Temporal lobe (tissue), 4 donors: ENCODE measurements at places on chromosomes 12 and 14. TPM values are rescaled to one million over a fixed set of nuclear protein-coding genes. Genes with fewer than 3 reads are reported as not detected.

Gene SLC6A13
- 14.0 TPM for total RNA-seq

Gene MIPOL1
- total RNA-seq, result 17.0 TPM

Gene ZBTB42
- 0.49 TPM for total RNA-seq

Gene CCDC91
- 39.6 TPM for total RNA-seq

Gene GZMH
- not detected for total RNA-seq

Gene ANKS1B
- 242 TPM for total RNA-seq

Gene HIP1R
- 75.7 TPM for total RNA-seq

Gene DUSP6
- total RNA-seq, result 23.4 TPM

Gene ITGB7
- 0.25 TPM for total RNA-seq

Gene KRT83
- not detected for total RNA-seq

Gene TUBA1C
- total RNA-seq, result 39.3 TPM

Gene GLT8D2
- total RNA-seq, result 9.6 TPM

Gene PAX9
- not detected for total RNA-seq

Gene IGFBP6
- total RNA-seq, result 6.4 TPM

Gene PPP1R36
- 0.49 TPM for total RNA-seq

Gene GPR135
- 6.4 TPM for total RNA-seq

Gene ADCY4
- 1.7 TPM for total RNA-seq

Gene CCDC197
- total RNA-seq, result not detected

Gene SCN8A
- total RNA-seq, result 50.6 TPM

Gene FAM186B
- not detected for total RNA-seq

Gene TC2N
- total RNA-seq, result 4.4 TPM

Gene TSPAN11
- total RNA-seq, result 5.7 TPM

Gene NKX2-1
- total RNA-seq, result 0.49 TPM

Gene UBR7
- total RNA-seq, result 37.9 TPM

Gene PRICKLE1
- total RNA-seq, result 16.2 TPM

Gene NR4A1
- 10.1 TPM for total RNA-seq

Gene SLC5A8
- total RNA-seq, result 2.2 TPM
